ENCODE measurements at places on chromosomes 4 and X.

- peak; percentile 52 for DNase-seq
These were observed 52.6 kb downstream of the HPRT1 start for GRCh38 chrX:134512566-134512965.

- DNase-seq: no peak
These were observed 3.4 kb downstream of the HCFC1 start for GRCh38 chrX:153968255-153968654.

GRCh38 chr4:119232286-119232685, 19.8 kb downstream of the USP53 start:
- DNase-seq: no peak

DNA sequence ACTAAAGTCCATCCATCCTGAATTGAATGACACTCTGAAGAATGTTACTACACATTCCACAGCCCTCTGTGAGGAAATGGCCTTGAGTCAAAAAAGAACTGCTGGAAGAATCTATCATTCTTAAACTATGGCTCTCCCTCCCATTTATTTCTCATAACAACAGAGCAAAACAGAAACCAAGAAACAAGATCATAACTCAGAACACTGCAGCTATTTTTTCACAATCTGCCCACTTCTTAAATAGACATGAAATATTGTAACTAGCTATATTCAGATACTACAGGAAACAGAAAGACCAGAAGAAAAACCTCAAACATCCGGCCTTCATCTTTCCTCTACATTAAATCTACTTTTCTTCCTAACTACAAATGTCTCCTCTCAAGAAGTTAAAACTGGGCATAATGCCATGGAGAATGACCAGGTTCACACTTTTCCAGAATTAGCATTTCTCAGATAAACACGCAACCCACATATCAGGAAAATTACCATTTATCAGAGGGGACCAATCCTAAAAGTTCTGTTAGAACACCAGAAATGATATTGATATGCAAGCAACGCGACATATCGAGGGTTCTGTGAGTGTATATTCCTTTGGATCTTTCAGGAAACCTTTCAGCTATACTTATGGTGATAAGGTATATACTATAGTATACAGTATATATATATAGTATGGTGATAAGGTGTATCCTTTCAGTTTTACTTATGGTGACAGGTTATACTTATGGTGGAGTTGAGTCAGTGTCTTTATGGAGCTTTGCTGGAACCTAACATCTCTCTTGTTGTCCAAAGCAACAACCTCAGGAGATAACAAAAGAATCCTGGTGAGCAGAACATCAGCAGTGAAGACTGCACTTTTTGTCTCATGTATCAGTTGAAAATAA, 60.4 kb upstream of the IRF2 start:
- peak; percentile 37 for DNase-seq

DNA sequence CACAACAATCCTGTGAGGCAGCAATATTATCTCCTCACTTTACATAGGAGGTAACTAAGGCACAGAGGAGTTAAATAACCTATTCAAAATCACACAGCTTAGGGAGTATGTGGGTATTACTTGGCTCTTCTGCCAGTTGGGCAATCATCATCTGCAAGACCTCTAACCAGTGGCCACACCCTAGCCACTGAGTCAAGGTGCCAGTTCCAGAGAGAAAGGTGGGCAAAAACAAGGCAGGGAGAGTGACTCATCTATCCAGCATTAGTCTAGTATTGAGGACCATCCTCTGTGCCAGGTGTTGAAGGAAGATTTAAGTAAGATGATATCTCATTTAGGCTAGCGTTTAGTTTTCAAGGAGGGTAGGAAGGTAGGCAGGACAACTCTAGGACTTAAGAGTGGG, 113.9 kb upstream of the EOLA2 start:
- no peak for DNase-seq

DNA sequence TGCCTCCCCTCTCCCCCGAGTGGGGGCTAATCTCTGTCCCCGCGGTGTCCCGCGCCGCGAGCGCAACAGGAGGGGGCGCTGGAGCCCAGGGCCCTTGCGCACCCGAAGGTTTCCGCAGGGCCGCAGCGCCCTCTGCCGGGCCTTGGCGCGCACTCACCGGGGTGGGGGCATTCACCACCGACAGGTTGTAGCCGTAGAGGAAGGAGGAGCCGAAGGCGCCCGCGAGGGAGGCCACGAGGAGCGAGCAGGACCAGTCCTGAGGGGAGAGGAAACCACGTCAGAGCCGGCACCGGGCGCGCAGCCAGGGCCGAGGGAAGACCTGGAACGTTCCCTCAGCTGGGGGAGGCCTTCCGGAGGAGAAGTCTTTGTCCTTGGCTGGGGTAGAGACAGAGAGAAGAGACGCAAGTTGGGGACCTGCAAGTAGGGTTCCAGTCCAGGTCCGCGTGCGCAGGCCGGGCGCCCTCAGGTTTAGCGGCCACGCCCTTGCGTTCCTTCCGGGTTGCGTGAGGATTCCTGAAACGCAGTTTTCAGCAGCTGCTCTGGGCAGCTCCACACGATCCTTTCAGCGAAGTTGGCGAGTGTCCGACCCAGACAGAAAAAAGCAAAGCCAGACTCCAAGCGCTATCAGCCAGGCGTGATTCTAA, 2.4 kb downstream of the SLC2A9 start:
- no peak for DNase-seq

- DNase-seq: no peak
These were observed 182.0 kb downstream of the MGST2 start for GRCh38 chr4:139847602-139848001.

GRCh38 chr4:82398263-82398662, 24.5 kb upstream of the HNRNPD start:
- no peak for DNase-seq

- DNase-seq: no peak
These were observed 138.9 kb downstream of the SMIM20 start for GRCh38 chr4:26052663-26053541.

DNA sequence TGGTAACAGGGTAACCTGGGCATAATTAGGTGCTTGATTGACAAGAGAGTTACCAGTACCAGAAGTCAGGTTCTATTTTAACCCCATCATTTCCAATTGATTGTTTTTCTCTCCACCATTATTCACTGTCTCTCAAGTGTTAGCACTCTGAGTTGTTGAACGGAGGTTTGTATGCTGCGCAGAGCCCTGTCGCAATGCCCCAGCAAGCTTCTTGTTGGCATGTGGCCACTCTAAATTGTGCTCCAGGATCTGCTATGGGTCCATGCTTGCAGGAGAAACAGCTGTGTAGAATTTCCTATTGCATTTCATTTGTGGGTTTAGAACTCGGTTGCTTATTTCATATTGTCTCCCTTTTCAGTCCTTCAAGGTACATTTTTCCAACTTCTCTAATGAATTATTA, 98.2 kb downstream of the KLHL8 start:
- no peak for DNase-seq

- DNase-seq: no peak
These were observed 64.9 kb downstream of the SORCS2 start for GRCh38 chr4:7256984-7257810.

- DNase-seq: peak; percentile 59
These were observed 135.2 kb downstream of the ARSF start for GRCh38 chrX:3176439-3176820.

GRCh38 chr4:25993395-25994185, 79.6 kb downstream of the SMIM20 start:
- no peak for DNase-seq

- DNase-seq: no peak
These were observed 70.8 kb downstream of the SMARCA1 start for GRCh38 chrX:129452523-129452922.

DNA sequence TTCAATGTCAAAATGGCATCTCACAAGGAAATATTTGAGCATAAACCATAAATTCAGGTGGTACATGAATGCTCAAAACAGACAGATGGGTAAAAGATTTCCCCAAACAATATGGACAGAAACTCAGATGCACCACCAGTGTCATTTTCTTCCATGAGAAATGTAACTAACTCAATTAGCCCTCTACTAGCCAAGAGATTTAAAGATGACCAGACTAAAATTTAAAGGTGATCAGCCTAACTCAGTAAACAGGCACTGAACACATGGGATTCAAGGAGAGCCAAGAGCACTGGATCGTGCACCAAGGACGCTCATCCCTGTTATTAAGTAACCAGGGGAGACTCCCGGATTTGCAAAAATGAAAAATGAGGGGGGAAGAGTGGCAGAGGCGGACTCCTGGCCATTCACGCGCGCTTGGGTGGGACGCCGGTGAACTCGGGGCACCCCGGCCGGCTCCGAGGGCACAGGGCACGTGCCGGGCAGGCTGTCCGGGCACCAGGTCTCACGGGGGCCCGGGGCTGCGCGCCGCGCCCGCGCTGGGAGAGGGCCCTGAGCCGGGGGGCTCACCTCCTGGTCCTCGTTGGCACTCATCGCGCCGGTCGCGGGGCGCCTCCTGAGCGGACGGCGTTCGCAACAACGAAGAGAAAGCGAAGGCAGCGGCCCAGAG, 490 bp downstream of the RWDD4 start:
- DNase-seq: peak; percentile 57

- DNase-seq: no peak
These were observed 366.3 kb upstream of the CXorf51A start for GRCh38 chrX:147180886-147181285.

GRCh38 chr4:177263818-177264217, 45.9 kb upstream of the NEIL3 start:
- no peak for DNase-seq

DNA sequence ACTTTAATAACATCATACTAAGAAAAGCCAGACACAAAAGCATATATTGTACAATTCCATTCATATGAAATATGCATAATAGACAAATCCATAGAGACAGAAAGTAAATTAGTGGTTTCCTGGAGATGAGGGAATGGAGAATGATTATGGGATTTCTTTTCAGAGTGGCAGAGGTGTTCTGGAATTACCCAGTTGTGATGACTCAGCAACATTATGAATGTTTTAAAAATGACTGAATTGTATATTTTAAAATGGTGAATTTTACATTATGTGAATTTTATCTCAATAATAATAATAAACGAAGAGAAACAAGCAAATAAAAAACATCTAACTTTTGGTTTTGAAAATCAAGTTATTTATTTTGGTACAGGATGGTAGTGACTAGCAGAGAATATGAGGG, 11.2 kb downstream of the ZXDA start:
- no peak for DNase-seq

GRCh38 chrX:24200133-24200532, 50.6 kb downstream of the ZFX start:
- DNase-seq: no peak

GRCh38 chr4:185307136-185307950, 88.4 kb downstream of the LRP2BP start:
- DNase-seq: no peak

DNA sequence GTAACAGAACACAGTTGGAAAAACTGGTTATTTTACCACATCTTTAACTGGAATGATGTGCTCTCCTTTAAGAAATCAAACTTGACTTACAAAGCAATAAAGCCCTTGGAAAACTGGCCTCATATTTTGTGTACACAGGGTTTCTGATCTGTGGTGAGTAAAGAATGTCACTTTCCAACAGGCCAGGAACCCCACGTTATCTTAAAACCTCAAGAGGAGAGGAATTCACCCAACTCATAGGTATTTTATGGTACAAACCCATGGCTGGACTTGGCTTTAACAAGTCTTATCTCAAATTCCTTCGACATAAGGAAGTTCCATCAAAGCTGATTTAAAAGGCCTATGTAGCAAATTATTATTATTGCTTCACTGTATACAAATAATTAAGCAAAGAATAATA, 1735.1 kb downstream of the PCDH7 start:
- DNase-seq: no peak

DNA sequence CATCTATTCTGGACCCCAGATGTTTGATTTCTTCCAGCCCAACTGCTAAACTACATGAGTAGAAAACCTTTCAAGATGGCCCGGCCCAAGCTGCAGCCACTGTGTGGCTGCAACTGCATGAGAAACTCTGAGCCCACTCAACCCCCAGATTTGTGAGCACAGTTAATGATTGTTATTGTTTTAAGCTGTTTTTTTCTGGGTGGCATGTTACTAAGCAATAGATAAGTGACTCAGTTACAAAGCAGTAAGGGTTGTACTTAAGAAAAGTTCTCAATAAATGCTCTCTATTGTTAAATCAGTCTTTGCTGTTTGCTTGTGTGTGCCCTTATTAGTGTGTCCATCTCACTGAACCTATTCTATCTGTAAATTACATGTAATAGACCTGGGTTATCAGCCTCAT, 51.8 kb downstream of the GC start:
- DNase-seq: no peak

DNA sequence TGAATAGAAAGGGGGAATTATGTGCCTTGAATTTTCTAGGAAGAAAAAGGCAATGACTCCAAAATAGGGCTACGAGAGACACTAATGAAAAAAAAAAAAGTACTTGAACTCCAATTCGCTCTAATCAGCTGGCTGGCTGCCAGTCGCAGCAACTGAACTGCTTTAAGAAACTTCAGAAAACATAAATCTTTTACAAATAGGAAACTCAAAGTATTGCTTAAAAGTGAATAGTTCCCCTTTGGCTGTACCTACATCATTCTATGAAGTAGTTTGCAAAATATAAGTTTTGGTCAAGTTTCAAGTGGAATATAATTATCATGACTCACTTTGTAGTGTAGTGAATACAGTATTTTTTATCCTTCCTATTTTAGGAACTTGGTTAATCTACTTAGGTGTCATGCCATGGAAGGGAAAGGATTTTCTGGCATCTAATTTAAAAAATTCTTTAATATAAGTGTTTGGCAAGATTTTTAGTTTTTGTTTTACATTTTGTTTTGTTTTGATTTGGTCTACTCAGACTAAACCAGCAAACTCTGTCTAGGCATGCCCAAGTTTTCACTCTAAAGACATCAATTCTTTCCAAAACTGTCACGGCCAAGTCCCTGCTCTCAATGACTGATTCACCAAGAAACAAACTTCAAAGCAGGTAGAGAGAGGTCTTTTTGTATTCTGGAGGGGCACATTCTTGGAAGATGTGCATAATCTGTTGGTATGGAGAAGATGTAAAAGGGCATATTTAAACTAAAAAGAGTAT, 382.4 kb upstream of the GALNT7 start:
- no peak for DNase-seq

DNA sequence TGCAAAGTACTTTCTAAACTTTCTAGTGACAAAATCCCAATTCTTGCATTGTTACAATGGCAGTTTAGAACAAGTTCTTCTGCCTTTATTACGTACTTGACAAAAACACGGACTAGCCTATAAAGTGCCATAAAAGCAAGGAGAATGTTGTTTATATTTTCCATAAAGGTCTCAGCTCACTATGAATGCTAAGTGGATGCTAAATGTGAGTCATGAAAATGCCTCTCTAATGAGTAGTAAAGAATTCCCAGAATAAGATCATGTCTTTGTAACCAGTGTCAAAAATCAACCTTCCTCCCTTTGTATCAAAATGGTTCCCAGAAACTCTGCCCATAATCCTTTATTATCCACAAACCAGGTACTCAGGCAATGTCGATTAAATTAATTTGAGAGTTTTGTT, 539.8 kb upstream of the SLIT2 start:
- DNase-seq: no peak

- no peak for DNase-seq
These were observed 122.1 kb downstream of the FRAS1 start for GRCh38 chr4:78179196-78179595.

- DNase-seq: no peak
These were observed 105.1 kb upstream of the DCLK2 start for GRCh38 chr4:149973181-149973580.

- DNase-seq: peak; percentile 2
These were observed 656.9 kb upstream of the CPEB2 start for GRCh38 chr4:14345356-14345775.
